Fibroblast of lung (primary cell): ENCODE measurements at places on chromosomes 5 and 9. TPM values are rescaled to one million over a fixed set of nuclear protein-coding genes. Genes with fewer than 3 reads are reported as not detected.
A peak's percentile ranks its signal among the peaks of the same experiment; 100 is the strongest.

- DNase-seq, result peak; percentile 90
These were observed 56.7 kb downstream of the AOPEP start for GRCh38 chr9:94783102-94783682.

- DNase-seq, result peak; percentile 95
These were observed 36.2 kb upstream of the CKS2 start for GRCh38 chr9:89274838-89275237.

Gene ELOVL7
- total RNA-seq, result under 0.01 and 0.26 TPM in 2 replicates

GRCh38 chr9:90287567-90288274 is 354.9 kb downstream of the DIRAS2 start:
- no peak for DNase-seq

DNA sequence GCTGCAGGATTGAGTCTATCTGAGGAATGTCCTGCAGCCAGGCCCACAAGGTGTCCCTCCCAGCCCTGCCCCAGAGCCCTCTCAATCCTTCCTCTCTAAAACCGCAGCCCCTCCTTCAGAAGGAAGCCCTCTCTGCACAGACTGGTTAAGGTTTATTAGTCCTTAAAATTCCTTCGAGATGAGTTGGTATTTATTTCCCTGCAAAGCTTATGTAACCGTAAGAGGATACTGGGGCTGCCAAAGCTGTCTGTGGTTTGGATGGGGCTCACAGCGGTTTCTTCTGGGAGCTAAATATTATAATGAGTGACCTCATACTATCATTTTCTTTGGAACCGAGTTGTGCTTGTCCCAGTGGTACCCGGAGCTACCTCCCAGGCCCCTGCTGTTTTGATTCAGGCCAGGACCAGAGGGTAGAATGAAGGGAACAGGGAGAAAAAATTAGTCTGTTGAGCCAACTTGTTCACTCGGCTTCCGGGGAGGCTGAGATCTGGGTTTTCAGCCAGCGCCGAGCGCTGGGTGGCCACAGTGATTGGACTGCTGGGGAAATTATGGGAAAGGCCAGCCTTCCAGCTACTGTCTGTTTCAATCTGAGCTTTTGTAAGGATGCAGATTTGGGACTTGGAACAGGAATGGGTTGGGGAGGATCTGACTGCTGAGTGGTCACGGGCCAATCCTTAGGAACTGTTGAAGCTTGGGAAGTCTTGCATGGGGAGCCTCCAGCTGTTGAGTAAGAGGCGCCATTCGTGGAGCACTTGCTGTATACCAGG is 107.5 kb downstream of the NDFIP1 start:
- peak; percentile 98 for DNase-seq

Gene IRGM
- 0.17 TPM in 1 of 2 replicates, not detected in the other for total RNA-seq

- no peak for DNase-seq
These were observed 104.0 kb upstream of the LMX1B start for GRCh38 chr9:126509718-126510117.

DNA sequence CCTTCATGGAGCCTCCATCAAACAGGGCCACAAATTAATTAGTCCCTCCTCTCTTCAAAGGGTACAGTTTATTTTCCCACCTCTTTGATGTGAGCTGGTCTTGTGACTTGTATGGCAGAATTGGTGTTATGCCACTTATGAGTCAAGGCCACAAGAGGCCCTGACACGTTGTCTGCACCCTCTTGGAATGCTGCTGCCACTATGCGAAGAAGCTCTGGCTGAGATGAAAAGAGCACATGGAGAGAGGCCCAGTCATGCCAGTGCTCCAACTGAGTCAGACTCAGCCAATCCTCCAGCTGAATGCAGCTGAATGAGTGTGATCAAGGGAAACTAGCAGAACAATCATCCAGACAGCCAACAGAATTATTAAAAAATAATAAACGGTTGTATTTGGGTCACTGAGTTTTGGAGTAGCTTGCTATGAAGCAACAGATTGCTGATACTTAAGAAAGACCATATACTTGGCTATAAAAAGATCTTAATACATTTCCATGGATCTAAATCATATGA is 128.3 kb downstream of the MARCHF11 start:
- DNase-seq, result peak; percentile 29

GRCh38 chr5:142171270-142171669 is 62.7 kb downstream of the NDFIP1 start:
- DNase-seq, result no peak

GRCh38 chr5:169550227-169550626 is 33.3 kb upstream of the SPDL1 start:
- DNase-seq, result peak; percentile 20

- peak; percentile 85 for DNase-seq
These were observed 53.1 kb upstream of the EDIL3 start for GRCh38 chr5:84437673-84438315.

Gene ITGA2
- 50.1 and 75.5 TPM in 2 replicates for total RNA-seq

DNA sequence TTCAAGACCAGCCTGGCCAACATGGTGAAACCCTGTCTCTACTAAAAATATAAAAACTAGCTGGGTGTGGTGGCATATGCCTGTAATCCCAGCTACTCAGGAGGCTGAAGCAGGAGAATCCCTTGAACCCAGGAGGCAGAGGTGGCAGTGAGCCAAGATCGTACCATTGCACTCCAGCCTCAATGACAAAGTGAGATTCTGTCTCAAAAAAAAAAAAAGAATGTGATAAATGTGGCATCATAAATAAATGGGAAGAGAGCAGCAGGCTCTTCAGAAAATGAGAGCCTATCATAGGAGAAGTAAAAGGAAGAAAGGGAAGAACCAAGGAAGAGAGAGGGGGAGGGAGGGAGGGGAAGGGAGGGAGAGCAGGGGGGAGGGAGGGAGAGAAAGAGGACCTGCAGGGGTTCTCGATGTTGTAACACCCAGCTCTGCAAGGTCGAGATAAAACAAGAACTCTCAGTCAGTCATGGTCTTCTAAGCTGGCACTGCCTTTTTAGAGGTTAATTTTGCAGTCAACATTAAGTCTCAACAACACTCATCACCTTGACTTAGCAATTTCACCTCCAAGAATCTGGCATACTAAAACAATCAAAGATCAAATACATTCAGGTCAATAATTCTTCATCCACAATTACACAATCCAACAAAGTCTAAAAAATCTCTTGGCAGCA is 68.7 kb upstream of the SIMC1 start:
- DNase-seq, result no peak
